ENCODE measurements at places on chromosomes 1 and 21. TPM values are rescaled to one million over a fixed set of nuclear protein-coding genes. Genes with fewer than 3 reads are reported as not detected.

Gene KRTAP19-1
- total RNA-seq, result not detected

Gene PCAT6
- total RNA-seq, result 6.0 TPM

- DNase-seq, result no peak
Measured at GRCh38 chr21:23101111-23101510, 2102.9 kb downstream of the NCAM2 start.

Gene DCST1
- not detected for total RNA-seq

DNA sequence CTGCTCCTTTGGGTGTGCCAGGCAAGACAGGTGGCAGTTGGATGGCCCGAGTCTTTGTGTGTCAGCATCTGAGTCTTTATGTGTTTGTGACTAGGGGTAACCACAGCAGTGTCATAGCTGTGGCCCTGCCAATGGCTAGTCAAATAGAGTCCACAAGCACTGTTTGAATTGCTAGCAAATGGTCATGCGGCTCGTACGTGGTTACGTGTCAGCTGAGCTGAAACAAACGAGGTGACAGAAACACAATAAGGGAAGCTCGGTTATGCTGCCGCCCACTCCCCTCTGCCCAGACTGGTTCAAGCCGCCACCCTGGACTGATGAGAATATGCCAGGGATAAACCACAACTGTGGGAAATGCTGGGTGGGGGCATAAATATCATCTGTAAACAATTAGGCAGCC lies 174.3 kb upstream of the LMO4 start:
- DNase-seq, result no peak

- no peak for DNase-seq
Measured at GRCh38 chr1:40976952-40977690, 2.4 kb upstream of the CTPS1 start.

- DNase-seq, result no peak
Measured at GRCh38 chr1:178942285-178943198, 71.7 kb upstream of the ANGPTL1 start.

DNA sequence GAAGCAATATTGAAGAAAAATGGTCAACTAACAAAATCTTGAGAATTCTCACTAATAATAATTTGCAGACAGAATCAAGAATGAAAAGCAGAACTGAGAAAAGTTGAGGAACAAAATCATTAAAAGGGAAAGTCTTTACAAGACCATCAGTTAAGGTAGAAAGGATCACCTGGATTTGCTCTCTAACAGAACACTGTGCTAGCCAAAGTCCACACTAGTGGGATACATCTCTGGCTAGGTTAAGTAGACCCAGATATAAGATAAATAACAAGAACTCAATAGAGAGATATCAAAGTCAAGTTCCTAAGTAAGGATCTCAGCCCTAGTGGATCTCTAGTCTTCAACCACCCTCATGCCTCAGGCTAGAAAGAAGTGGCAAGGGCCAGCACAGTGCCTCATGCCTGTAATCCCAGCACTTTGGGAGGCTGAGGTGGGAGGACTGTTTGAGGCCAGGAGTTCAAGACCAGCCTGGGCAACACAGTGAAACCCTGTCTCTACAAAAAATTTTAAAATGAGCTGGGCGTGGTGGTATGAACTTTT lies 19.6 kb downstream of the IPP start:
- no peak for DNase-seq

Data from glomerular endothelial cell (primary cell).